ENCODE measurements at places on chromosomes 13 and 19.

- DNase-seq = no peak
These were observed 155.9 kb upstream of the IPO5 start for GRCh38 chr13:97797553-97797952.

GRCh38 chr19:27777726-27778125 lies 1435.2 kb downstream of the UQCRFS1 start:
- no peak for DNase-seq

DNA sequence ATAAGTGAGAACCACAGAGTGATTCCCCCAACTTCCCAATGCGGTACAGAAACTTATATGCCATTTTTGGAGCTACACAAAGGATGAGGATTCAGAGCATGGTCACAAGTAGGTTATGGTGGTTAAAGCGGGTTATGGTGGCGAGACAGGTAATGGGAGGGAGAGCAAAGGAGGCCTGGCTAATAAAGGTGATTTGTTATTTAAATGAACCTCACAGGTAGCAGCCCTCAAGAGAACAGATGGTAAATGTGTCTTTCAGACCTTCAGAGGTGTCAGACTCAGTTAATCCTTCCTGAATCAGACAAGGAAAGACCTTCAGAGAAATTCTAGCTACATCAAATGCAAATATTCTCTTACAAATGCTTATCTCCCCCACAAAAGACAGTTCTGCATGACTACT lies 1971.4 kb downstream of the OLFM4 start:
- no peak for DNase-seq

GRCh38 chr13:47904241-47904640 lies 96.8 kb downstream of the SUCLA2 start:
- peak; percentile 13 for DNase-seq

DNA sequence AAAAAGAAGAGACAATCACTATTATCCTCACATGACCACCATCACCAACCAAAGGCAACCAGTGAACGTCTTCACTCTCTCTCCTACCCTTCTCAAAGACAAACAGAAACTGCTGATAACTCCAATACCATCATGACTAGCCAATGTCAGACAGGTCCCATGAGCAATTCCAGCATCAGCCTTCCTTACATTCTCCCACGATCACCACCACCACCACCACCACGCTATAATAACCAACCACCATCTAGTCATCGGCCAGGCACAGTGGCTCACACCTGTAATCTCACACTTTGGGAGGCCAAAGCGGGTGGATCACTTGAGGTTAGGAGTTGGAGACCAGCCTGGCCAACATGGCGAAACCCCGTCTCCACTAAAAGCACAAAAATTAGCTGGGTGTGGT lies 3.9 kb downstream of the MYO1F start:
- DNase-seq = peak; percentile 23

DNA sequence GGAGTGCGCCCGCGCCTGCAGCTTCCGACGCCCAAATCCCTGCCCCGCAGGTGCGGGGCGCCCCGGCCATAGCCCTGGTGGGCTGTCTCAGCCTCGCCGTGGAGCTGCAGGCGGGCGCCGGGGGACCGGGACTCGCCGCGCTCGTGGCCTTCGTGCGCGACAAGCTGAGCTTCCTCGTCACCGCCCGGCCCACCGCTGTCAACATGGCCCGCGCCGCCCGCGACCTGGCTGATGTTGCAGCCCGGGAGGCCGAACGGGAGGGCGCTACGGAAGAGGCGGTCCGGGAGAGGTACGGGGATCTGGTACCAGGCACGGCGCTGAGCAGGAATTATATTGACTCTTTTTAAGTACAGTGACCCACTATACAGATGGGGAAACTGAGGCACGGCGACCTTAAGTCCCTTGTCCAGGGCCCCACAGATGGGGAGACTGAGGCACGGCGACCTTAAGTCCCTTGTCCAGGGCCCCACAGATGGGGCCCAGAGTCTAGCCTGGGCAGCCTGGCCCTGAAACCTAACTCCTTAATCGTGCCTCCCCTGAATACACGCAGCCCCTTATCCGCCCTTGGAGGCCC lies 586 bp downstream of the MRI1 start:
- DNase-seq = peak; percentile 29

DNA sequence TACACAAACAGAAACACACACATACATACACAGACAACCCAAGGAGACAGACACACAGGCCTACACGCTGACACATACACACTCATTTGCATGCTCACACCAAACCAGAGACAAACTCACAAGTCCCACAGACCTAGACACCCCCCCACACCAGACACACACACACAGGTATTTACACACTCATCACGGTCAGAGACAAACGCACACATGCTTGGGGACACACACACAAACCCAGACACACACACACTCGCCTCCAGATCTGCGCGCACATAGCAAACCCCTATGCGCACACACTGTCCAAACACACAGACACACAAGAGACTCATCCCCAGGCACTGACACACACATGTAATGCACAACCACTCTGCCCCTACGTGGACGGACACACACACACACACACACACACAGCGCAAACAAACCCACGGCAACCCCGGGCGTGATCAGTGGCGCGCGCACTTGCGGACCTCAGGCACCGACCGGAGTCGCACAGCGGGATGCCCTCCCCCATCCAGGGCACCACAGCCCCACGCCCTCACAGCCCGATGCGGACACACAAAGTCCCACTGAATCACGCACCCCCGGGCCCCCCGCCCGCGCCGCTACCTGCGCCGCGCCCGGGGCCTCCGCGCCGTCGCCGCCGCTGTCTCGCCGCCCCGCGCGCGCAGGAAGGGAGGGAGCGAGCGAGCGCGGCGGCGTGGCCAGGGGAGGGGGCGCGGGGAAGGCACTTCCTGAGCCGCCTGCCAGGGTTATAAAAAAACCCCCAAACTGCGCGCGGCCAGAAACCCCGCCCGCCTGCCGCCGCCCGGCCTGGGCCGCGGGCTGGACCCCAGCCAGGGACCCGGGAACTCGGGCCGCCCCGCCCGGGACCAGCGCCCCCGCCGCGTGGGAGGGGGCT lies at the start of gene ADAMTS10:
Gene ADAMTS10 (minus strand): TSS at position 675 of the 895 bp plus-strand sequence. CDS start 5,005 bp downstream, outside the sequence.
- DNase-seq = peak; percentile 49

DNA sequence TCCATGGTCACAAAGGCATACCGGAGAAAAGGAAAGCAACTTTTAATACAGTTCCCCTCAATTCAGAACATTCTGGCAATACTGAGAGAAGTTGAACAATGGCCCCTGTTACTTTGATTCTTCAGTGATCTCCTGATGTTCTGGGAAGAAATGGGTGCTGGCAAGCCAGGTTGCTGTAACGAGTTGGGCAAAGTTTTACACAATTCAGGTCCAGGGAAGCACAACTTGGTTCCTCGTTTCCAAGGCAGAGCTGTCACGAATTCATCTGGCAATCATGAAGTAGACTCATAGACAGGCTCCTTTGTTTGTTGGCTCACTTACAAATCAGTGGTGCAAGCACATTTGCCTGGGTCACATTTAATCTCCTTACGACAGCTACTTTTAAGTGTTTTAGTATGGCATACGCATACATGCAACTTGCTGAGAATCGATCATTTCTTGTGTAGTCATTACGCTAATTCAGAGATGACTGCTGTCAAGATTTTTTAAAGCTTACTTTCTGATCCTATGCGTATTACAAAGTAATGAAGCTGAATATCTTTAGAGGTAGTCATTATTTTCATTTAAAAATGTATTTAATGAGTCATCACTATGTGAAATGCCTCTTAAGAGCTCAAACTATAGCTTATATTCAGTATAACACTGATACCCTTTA lies 174.7 kb downstream of the GPC5 start:
- DNase-seq = no peak

- no peak for DNase-seq
These were observed 1729.7 kb downstream of the PCDH9 start for GRCh38 chr13:65500481-65500880.

DNA sequence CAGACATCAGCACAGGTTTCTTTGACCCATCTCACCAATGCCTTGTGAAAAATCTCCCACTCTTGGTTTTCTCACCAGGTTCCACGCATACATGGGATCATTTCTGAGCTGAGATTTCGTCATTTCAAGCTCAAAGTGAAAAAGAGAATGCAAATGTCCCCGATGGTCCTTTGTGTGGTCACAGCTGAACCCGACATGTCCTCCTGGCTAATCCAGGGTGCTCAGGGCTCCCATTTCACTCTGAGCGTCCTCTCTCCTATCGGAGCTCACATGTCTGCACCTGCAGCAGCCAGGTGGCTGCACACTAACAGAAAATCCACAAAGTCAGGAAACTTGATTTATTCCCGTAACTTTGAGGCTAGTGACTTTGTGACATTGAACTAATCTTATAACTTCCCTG lies 9.3 kb upstream of the CEACAM3 start:
- DNase-seq = no peak

DNA sequence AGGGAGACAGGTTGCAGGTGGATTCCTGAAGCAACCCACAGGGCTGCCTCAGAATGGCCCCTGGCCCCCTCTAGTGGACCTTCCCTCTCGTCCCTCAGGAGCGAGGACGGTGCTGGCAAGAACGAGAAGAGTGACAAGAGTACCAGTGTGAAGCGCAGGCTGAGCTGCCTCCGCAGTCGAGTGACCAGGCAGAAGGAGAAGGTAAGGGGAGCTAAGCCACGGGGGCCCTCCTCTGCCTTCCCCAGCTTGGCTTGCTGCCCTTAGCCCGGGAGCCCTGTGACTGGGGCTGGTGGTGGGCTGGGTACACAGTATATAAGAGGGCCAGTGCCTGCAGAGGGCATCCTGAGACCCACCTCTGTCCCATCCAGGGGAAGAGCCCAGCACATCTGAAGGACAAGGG lies 34.0 kb downstream of the ARHGEF18 start:
- no peak for DNase-seq

GRCh38 chr19:48815870-48816501 lies 5.2 kb upstream of the BCAT2 start:
- DNase-seq = peak; percentile 51

DNA sequence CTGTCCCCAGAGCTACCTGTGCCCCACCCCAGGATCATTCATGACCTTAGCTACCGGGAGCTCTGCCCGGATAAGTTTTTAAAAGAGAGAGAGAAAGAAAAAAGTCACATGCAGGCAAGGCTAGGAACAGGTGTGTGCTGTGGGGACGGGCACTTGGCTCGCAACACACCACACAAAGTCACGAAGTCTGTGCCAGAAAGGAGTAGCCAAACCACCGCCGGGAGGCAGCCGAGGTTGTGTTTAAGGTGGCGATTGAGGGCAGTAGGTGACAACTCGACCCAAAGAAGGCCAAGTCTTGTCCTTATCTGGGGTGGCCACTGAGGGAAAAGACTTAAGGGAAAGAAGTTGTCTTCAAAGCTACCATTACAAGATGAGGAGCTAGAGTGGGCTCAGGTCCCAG lies 4.6 kb upstream of the TSHZ3 start:
- no peak for DNase-seq

DNA sequence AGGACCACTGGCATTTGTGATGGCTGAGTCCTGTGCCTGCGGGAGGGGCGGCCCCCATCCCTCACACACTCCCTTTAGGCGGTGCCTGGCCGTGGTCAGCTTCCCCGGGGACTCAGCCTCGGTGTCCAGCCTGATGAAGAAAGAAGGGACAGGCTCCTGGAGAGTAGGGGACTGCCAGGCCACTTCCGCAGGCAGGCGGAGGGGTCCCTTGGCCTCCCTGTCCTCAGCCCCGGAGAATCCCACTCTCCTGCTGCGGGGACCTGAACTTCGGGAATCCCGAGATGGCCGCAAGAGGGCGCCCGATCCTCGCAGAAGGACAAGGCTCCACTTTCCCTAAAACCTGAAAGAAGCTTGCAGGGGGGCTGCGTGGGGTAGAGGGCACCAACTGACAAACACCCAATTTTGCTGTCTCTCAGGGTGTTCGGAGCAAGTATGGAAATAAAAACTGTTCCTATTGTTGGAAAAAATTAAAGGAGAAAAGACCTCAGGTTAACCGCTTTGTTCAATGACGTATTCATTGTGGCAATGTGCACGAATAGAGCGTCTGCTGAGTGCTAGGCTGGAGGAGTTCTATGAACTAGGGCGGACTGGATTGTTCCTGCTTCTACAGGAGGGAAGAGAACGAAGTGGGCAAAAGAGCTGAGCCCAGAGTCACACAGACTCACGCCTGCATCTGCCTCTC lies 297.3 kb downstream of the ZNF536 start:
- DNase-seq = peak; percentile 28

DNA sequence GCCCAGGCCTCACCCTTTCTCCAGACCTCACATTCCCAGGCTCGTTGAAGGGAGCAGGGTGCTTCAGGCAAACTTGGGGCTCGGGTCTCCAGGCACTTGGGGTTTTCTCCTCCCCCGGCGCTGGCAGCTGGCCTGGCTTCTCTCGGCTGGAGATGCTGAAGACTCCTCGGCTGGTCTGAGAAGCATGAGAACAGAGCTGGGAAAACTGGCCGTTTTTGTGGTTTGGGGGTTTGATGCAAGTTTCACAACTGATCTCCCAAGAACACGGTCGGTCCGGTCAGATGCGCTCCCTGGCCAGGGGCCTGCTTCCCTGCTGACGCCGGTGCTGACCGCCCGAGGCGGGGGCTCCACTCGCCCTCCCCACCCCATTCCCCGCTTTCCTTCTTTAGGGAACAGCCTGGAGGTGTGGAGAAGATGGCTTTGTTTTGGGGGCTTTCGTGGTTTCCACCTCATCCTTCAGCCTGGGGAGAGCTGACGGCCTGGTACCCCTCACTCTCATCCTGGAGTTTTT lies 35.3 kb downstream of the CEBPA start:
- no peak for DNase-seq

DNA sequence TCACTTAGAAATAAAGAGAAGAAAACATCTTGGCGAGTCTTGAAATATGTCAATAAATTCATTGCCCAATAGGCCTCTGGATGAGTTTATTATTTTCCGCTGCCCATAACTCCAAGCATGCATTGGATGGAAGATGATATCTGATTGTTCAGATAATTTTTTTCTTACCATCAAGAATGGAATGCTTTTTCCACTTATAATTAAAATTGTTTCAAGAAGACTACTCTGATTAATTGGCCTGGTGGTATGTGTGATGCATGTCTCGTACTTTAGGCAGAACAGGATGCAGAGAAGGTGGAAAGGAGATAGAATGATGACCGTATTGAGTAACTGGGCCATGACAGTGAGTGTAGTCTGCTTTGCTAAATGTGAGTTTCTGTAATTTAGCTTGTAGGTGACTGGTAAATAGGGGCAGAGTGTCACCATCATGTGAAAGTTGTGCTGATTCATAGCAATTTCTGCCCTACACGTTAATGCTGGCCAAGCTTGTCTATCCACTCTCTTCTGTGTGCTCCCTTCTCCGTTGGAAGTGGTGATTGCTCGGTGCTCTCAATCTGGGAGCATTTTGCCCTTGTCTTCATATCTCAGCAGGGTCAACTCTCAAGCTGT lies 13.5 kb upstream of the SPATA13 start:
- DNase-seq = no peak

GRCh38 chr13:58313219-58313618 lies 681.7 kb downstream of the PCDH17 start:
- DNase-seq = no peak

GRCh38 chr13:95304453-95304852 lies 3.2 kb upstream of the ABCC4 start:
- DNase-seq = no peak

DNA sequence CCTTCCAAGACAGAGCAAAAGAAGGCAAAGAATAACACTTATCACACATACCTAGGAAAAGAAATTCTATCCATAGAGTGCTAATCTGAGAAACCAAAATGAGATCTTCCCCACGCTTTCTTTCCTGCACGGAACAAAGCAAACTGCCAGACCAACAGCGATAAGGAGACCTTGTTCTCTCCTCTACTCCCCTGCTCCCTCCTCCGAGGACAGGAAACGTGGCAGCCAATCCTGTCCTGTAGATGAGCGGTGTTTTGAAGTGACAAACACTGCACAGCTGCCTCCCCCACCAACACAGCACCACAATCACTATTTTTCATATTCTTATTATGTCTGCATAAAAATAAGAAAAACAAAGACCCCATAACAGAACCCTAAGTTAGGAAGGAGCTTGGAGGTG lies 113.9 kb upstream of the IRS2 start:
- DNase-seq = no peak

- DNase-seq = no peak
These were observed 14.2 kb downstream of the DYRK1B start for GRCh38 chr19:39819786-39820185.

All from CD4-positive, alpha-beta T cell treated with Interleukin-17A for 1 hour (primary cell).